ENCODE measurements at places on chromosomes 7 and 10.

DNA sequence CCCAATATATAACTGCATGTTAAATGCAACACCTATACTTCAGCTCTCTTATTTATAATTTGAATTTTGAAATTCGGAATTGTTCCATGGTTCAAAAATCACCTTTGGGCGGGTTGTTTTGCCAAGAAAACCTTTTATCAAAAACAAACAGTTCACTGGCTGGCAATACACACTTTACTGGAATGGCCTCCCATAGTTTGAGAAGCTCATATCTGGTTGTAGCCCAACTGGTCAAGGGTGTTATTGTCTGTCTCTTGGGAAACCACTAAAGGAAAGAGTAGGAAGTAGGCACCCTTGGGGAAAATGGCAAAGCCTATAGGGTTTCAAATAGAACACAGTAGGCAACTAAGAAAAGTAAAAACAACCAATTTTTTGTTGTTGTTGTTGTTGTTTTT lies 117.9 kb downstream of the HIPK2 start:
- DNase-seq = no peak

GRCh38 chr7:130667593-130668257 lies 823 bp downstream of the COPG2 start:
- DNase-seq = no peak

- no peak for DNase-seq
Measured at GRCh38 chr7:150977382-150978125, 567 bp downstream of the KCNH2 start.

GRCh38 chr7:13992596-13992964 lies 3.1 kb upstream of the ETV1 start:
- DNase-seq = no peak

GRCh38 chr10:110967009-110967630 lies 47.7 kb downstream of the SHOC2 start:
- DNase-seq = no peak

DNA sequence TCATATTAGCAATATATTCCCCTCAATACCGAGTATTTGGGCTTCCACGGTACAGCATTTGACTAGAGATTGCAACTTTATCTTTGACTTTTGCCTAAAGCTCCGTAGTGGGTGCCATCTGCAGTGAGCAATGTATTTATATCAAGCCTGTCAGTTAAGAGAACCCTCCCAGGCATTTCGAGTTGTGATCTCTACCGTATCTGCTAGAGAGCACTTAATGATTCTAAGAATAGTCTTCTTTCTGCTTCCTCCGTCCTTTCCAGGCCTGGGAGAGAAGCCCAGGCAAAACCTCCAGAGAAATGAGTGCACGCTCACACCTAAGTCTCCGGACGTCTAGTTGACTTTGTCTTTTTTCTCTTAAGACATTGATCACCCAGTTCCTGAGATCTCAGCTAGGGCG lies 210.6 kb downstream of the KLF6 start:
- DNase-seq = no peak

GRCh38 chr10:80684259-80684658 lies 146.6 kb downstream of the SH2D4B start:
- DNase-seq = no peak

GRCh38 chr10:99785646-99786045 lies 3.2 kb downstream of the ABCC2 start:
- DNase-seq = no peak

- no peak for DNase-seq
Measured at GRCh38 chr7:4715410-4715776, 33.3 kb downstream of the FOXK1 start.

DNA sequence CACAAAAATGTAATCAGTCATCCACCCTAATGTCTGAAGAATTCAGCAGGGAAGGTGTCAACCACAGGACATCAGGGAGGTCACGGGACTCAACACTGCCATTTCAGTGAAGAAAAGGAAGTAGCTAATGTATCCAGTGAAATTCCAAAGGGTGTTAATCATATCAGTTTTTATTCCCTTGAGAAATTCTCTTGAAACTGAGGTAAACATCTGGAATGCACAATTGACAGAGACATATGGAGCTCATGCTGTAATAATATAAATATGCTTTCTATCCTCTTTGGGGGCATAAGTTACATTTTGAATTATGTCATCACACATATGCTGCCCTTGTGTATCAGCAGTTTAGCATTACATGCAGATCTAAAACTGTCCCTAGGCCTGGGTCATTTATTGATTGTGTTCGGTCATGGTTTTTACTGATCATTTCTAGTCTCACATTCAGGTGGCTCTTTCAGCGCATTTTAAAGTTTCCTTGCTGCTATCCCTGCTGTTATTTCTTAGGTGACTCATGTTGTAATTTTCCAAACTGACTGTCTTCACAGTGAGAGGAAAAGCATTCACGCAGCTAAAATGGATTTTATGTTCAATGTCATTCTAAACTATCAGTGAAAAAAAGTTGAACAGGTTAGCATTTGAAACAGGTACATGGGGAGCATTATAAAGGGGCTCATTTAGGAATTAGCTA lies 273.9 kb downstream of the TSPAN12 start:
- no peak for DNase-seq

GRCh38 chr10:44468965-44469364 lies 84.1 kb upstream of the CXCL12 start:
- DNase-seq = no peak

GRCh38 chr10:98368644-98369043 lies 46.3 kb downstream of the PYROXD2 start:
- no peak for DNase-seq

DNA sequence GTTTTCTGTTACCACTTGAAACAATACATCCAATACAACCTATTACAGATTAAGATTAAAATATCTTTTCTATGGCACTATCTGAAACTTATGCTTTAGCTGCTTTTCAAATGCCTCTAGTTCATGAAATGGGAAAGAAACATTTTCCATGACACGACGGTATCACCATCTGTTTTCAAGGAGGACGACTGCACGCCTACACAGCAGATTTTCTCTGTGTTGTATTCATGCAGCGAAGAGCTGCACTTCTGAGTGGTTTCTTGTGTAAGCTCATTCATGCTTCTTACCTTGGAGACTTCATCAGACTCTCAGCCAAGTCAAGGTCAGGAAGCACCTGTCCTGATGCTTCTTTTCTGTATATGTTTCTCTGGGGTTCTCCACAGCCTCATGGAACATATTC lies 179.2 kb downstream of the DYNC1I1 start:
- no peak for DNase-seq

- peak; percentile 56 for DNase-seq
Measured at GRCh38 chr7:44735403-44736165, 13.1 kb upstream of the ZMIZ2 start.

DNA sequence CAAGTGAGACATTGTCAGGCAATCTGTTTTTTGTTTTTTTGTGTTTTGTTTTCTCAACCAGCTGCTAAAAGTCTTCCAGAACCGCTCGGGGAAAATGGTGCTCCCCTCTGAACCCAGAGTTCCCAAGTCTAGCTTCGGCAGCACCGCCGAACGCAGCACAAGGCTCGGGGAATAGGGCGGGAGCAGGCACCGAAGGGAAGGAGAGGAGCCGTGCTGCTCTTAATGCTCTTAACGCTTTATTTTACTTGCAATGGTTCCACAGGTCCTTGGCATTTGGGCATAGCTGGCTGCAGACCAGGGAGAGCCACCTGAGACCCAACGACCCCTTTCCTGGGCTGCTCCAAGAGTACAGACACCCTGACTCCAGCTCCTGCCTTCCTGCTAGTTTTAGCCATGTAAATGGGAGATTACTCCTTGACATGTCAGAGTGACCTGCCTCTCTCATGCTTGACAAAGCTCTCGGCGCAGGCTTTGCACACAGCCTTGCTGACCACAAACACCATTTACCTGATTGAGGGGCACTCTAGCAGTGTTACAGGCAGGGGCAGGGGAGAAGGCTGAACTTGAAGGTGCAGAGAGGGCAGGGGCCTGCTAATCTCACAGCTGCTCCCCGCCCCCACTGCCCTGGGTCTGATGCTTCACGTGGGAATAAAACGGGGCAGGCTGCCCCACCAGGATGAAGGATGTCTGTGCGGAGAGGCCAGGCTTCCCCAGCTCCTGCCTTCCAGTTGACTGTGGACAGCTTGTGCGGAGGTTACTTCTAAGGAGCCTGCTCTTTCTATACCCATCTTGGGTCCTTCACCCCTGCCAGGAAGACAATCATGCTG lies 58.6 kb upstream of the EFCAB10 start:
- no peak for DNase-seq

GRCh38 chr7:31095286-31096197 lies 43.4 kb downstream of the ADCYAP1R1 start:
- DNase-seq = no peak

GRCh38 chr10:15531927-15532722 lies 161.0 kb upstream of the FAM171A1 start:
- no peak for DNase-seq

- no peak for DNase-seq
Measured at GRCh38 chr10:79029478-79030390, 39.0 kb upstream of the ZMIZ1 start.

- DNase-seq = no peak
Measured at GRCh38 chr7:155693826-155694225, 49.4 kb downstream of the RBM33 start.

DNA sequence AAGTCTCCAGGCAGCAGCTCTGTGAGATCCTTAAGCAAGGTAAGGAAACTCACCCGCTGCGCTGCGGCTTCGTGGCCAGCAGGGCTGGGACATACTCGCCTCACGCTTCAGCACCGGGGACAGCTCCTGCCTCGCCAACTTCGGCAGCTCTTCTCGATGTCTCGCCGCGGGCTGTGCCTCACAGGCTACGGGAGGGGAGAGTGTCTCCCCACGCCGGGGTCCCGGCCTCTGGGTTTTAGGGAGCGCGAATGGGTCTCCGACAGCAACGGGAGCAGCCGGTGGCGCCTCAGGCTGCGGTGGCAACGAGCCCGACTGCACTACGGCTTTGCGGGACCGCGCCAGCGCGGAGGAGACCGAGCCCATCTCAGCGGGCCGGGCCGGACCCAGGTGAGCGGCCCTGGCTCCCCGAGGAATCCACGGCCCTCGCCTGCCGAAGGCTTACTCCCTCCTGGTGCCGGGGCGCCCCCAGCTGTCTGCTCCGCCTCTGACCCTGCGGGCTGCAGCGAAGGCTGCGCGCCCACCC lies 62.4 kb downstream of the LSM5 start:
- DNase-seq = peak; percentile 84

GRCh38 chr7:43944286-43944685 lies 18.1 kb downstream of the UBE2D4 start:
- DNase-seq = no peak

DNA sequence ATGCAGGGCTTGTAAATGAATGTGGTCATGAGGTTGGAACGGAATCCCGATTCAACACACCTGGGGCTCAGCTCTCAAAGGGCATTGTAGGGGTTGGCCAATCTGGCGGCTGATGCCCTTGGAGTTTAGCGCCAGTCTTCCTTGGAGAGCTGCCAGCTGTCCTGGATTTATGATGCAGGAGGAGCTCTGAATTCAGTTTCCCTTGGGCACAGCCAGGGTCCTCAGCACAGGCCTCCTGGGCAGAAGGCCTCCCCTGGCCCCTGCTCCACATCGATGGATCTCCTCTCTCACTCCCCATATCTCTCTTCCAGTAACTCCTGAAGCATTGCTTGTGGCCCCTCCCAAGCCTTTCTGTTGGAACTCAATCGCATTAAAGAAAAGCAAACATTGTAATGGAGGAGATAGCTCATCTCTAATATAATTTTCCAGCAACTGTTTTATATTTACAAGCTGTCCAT lies 985 bp upstream of the CYTH3 start:
- DNase-seq = no peak

DNA sequence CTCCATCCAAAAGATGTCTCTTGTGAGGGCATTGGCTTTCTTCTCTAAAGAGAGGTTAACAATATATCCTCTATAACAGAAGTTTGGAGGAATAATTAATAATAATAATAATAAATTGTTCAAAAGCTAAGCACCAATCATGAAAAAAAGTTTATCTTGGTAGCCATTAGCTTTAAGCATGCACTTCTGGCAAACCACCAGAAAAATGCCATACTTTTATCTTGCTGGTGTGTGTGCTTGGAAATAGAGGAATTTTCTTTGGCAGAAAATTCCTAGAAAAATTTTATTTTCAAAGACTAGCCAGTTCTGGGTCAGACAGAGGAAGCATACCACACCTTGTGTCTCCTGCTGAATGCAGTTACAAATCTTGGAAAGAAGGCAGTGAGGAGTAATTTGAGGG lies 52.5 kb upstream of the NPY start:
- no peak for DNase-seq

GRCh38 chr7:76011442-76011861 lies 17.1 kb upstream of the TMEM120A start:
- DNase-seq = no peak

- no peak for DNase-seq
Measured at GRCh38 chr7:130270947-130271800, 4.5 kb downstream of the CPA2 start.

DNA sequence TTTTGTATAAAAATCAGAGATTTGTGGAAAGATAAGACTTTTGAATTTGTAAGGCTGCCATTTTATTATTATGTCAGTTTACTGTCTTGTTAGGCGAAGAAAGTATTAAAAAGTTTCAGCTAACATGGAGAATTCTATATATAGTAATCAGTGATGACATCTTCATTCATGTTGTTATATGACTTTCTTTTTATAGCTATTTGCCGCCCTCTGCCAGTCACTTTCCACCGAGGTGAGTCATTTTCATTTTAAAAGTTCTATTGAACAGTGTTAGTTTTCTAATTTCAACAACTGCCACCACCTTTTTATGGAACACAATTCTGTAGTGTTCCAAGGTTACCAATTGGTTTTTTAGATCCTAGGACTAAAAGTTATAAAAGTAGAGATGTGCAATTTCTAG lies 11.8 kb downstream of the CUTC start:
- DNase-seq = no peak

GRCh38 chr7:33753881-33754525 lies 151.3 kb upstream of the BMPER start:
- no peak for DNase-seq

DNA sequence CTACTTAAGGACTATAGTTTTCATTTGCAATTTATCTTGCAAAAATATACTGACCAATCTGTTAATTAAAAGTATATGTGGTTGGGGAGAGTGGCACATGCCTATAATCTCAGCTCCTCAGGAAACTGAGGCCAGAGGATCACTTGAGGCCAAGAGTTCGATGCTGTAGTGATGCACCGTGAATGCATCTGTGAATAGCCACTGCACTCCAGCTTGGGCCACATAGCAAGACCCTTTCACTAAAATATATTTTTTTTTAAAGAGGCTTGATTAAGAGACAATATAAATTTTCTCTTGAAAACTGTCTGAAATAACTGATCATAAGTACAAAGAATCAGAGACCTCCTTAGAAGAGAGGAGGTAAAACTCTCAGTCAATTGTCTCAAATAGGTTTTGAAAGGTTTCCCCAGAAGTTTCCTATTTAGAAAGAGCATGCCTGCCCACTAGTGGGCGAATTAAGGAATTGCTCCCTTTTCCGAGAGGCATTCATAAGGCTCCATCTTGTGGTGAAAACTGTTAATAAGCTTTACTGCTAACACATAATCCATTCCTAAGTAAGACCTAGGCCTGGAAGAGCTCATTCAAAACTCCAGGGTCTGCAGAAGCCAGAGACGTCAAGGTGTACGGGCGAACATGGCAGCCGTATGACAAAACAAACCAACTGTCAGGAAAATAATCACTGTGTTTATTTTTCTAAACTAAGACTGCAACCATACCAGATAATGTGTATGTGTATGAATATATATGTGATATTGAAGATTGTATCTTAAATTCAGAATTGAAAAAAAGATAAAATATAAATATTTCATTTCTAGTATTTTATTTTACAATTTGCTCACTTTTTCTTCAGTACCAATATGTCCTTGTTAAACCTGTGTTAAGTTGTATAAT lies 6.8 kb upstream of the TAS2R40 start:
- DNase-seq = peak; percentile 69
